ENCODE measurements at places on chromosomes 13 and 19.

DNA sequence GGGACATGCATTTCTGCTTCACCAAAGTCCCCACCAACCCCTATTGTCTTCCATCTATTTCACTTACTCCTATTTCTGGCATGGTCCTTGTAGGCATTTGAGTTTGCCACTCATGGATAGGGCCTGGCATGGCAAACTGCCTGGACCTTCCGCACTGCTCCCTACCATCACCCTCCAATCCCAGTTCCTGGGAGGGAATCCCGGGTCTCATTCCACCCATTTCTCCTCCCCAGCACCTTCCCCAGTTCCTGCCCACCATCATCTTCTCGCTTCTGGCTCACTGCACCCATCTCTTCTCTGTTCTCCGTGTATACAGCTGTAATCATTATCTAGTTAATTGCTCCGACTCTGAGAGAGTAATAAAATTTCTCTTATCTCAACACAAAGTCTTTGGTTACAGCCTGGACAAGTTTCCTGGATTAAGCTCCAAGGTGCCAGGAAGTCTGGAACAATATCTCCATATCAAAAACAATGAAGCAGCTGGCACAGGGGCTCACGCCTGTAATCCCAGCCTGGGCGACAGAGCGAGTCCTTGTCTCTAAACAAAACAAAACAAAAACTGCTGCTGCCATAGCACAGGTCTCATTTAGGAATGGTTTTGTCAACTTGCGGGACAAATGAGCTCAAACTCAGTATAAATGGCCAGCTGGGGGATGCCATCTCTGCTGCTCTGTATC, 17.0 kb upstream of the COX7A1 start:
- peak; percentile 38 for DNase-seq

DNA sequence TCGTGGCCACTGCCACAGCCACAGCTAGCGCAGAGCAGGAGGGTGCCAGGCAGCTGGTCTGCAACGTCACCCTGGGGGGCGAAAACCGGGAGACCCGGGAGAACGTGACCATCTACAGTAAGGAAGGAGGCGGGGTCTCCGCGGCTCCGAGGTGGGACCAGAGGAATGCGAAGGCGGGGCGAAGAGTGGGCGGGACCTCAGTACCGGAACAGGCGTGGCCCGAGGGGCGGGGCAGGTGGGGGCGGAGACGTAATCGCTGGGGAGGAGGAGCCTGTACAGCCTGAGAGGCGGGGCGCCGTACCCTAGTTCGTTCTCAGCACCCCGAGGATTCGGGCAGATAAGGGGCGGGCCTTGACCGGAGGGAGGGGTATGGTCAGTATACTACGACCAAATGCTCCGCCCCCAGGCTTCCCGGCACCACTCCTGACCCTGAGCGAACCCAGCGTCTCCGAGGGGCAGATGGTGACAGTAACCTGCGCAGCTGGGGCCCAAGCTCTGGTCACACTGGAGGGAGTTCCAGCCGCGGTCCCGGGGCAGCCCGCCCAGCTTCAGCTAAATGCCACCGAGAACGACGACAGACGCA, 2.5 kb downstream of the ICAM5 start:
- no peak for DNase-seq

- no peak for DNase-seq
Measured at GRCh38 chr13:31090961-31091624, 70.6 kb downstream of the HSPH1 start.

DNA sequence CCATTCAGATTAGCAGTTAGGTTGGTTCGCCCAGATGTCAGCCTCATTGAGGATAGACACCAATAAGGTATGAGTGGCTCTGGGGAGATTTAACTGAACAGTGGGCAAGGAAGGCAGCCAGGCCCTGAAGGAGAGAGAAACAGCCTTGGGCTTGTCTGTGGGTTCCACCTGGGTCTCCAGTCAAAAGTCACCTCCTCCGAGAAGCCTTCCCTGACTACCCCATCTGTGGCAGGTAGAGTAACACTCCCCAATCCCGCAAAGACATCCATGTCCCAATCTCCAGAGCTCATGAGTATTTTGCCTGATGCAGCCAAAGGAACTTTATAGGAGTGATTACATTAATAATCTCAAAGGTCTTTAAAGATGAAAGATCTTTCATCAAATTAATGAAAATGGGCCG, 8.0 kb upstream of the YJU2 start:
- no peak for DNase-seq

DNA sequence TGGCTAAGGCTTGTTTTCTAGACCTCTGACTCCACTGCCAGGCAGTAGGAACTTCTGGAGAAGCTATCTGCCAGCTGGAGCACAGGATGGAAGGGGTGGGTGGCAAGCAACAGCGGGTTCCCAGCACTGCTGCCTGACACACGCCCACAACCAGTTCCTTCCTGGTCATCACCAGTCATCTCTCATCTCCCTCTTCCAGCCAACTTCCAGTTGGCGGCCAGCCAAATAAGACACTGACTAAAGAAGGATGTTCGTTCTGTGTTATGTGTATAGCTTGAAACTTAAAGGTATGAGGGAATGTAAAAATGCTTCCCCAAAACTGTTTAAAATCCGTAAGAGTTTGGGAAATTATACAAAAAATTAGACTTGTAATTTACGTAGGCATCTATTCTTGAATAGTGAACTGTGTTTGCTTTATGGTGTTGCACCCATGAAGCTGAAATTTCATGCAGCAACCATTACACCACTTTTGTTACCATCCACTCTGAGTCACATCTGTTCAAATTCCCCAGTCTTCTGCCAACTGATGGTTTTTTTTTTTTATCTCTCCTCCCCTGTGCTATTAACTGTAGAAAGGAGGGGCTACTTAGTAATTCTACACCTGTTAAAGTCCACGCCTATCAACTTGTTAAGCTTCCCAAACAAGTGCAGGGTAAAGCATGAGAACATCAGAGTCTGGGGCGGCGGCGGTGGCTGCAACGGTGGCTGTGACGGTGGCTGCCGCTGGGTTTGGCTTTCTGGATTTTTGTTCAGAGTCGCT, 86.2 kb upstream of the FRY start:
- peak; percentile 61 for DNase-seq

GRCh38 chr13:72453161-72453560, 274.3 kb downstream of the MZT1 start:
- DNase-seq = no peak

GRCh38 chr19:34391813-34392212, 12.4 kb upstream of the PDCD2L start:
- DNase-seq = no peak

DNA sequence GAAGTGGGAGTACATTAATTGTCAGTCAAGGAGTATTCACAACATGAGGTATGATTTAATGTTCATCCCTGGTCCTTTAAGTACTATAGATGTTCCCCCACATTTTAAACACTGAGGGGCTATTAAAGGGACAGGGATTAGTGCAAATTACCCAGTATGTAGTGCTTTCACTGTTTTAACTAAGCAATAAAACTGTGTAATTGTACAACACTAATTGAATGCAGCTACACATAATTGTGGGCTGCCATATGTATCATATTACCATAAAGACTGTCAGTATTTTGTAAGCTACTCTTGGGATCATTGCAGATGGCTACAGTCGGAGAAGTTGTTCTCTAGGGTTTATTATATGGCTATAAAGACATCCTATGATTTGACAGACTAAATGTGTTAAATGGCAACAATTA, 316.6 kb downstream of the DCLK1 start:
- no peak for DNase-seq

DNA sequence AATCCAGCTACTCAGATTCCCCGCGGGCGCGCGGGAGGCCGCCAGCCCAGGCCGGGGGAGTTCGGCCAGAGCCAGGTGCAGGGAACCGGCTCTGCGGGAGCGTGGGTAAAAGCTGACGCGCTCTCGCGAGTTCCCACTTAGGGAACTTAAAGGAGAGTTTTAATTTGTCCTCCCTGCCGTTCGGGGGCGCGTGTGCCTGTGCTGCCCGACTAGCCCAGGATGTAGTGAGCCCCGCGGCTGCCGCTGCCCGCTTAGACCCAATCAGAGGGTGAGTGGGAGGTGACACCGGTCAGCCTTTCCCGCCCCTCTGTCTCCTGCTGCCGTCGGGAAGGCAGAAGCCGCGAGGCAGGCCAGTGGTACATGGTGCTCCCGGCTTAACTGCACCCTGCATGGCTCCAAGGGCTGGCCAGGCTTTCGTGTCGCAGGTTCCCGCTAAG, 36.0 kb upstream of the NEK3 start:
- no peak for DNase-seq

GRCh38 chr13:52104624-52105023, 24.2 kb downstream of the NEK5 start:
- no peak for DNase-seq

GRCh38 chr19:51164215-51164614, 22.1 kb downstream of the SIGLEC7 start:
- DNase-seq = no peak

GRCh38 chr19:50300051-50300450, 29.1 kb downstream of the KCNC3 start:
- DNase-seq = no peak

DNA sequence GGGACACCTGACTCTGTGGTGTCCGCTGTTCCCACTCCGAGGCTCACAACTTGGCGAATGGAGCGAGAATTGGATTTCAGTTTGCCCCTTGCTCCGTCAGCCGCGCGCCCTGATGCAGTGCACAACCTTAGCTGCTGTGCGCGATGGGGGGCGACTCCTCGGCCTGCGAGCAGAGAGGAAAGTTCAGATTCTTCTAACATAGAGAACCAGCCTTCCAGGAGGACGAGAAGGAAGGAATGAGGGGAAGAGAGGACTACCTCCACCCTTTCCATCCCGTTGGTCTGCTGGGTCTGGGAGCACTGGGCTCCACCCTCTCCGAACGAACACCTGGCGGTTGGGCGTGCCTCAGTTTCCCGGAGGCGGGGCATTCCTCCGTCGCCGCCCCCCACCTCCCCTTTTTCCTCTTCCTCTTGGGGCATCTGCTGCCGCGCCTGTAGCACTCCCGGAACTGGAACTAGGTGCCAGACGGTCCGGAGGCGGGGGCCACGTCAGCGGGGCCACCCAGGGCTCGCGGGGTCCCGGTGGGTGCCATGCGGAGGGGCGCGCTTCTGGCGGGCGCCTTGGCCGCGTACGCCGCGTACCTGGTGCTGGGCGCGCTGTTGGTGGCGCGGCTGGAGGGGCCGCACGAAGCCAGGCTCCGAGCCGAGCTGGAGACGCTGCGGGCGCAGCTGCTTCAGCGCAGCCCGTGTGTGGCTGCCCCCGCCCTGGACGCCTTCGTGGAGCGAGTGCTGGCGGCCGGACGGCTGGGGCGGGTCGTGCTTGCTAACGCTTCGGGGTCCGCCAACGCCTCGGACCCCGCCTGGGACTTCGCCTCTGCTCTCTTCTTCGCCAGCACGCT, at the start of gene KCNK6:
Gene KCNK6 (plus strand): TSS at position 425 of the 838 bp plus-strand sequence. CDS start 106 bp downstream, at position 531.
- no peak for DNase-seq

- no peak for DNase-seq
Measured at GRCh38 chr19:23281663-23282276, 31.6 kb upstream of the ZNF724 start.

- DNase-seq = no peak
Measured at GRCh38 chr19:33437393-33437820, 63.9 kb downstream of the CEBPG start.

Data from NCI-H1930 (cell line).